EL (cell line): ENCODE measurements at places on chromosomes 2 and 18.
A peak's percentile ranks its signal among the peaks of the same experiment; 100 is the strongest.

DNA sequence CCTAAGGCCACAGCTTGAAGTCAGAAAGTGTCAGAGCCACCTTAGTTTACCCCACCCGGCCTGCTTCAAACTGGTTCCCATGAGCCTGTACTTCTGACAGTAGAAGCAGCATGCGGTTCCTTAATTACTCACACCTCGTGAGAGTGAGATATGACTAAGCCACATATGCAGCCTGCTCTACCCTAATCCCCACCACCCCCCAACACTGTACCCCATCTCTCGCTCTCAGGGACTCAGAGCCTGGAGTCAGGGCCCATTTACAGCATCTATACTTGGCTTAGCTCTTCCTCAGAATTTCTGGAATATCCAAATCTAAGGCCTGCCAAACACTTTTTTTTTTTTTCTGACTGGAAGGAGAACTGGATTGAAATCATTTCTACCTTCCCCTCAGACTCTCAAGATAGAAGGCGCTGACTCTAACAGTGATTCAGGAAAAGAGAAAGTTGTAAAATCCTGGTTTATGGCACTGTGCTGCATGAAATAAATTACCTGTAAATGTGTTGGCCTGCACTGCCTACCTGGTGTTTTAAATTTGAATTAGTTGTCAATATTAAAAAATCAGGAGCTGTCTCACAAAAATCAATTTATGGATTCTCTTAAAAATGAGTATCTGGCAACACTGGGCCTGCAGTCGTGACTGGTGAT lies 360.0 kb downstream of the RND3 start:
- no peak for DNase-seq

DNA sequence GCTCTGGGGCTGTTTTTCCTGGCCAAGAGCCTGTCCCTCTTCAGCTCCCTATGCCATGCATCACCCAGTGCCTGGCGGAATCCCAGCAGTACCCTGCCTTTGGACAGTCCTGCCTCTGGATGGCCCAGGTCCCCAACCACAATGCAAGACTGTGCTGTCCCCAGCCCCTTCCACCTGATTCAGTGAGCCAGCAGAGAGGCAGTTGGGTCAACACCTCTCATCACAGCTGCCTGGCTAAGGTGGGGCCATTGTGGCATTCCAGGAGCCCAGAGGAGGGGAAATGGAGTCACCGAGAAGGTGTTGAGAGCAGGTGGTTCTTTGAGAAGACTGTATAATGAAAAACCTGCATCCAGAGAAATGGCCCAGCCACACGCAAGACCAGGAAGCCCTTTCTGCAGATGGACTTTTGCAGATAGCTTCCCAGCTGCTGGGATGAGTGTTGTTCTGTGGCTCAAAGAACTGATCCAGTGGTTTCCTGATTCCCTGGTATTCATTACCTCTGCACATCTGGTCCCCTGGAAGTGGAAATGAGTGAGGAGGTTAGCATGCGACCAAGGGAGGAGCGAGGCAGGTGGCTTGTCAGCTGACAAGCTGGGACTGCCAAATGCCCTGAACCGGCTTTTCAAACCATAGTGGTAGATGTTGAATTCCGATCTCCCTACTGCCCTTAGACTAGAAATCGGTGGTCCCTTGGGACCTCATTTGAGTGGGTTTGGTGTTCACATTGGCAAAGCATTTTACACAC lies 1.7 kb upstream of the ASPRV1 start:
- no peak for DNase-seq

GRCh38 chr2:168039881-168040280 lies 207.5 kb downstream of the STK39 start:
- no peak for DNase-seq

- no peak for DNase-seq
Observed at GRCh38 chr2:211833582-211834279, 704.9 kb downstream of the ERBB4 start.

GRCh38 chr2:232204457-232204931 lies 174.1 kb upstream of the ALPP start:
- no peak for DNase-seq

- DNase-seq, result no peak
Observed at GRCh38 chr18:48913775-48914174, 37.0 kb downstream of the SMAD7 start.

DNA sequence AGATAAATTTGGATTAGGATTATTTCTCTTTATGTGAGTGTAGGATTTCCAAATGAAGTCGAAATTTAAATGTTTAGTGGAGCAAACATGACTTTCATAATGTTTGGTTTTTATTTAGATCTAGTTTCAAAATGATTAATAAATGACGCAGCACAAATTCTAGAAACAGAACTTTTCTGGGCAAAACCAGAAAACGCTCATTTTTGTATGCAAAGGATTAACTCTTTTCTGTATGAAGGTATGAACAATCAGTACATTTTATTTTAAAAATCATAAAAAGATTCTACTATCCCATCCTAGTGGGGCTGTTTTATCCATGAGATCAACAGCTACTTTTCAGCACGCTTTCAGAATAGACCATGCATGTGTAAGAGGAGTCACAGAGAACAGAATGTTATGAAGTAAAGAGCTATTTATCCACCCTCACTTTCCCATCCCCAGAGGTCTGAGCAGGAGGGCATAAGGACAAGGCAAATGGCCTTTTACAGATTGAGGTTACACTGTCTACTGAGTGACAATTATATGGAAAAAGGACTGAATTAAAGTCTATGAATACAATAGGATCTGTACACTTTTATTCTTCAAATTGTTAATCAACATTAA lies 270.8 kb downstream of the ZEB2 start:
- no peak for DNase-seq

GRCh38 chr2:238504181-238504931 lies 77.6 kb downstream of the ASB1 start:
- DNase-seq, result no peak

DNA sequence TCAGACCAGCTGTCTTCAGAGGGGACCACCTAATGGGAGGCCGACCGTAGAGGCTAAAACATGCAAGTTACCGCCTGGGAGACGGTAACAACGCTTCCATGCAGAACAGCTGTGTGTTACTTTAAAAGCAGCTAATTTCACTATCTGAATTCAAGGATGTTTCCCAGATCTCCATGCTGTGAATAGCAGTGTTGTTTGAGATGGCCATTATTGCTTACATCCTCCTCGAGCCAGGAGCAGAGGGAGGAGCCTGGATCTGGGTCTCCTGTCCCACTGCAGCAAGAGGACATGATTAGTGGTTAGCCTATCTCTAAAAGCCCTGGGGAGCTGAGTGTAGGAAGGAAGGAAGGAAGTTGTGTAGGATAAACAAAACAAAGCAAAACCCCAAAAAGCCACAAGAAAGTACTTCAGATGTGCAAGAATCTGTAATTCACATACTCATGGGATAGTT lies 50.9 kb downstream of the ACTR2 start:
- peak; percentile 32 for DNase-seq

- peak; percentile 98 for DNase-seq
Observed at GRCh38 chr2:172442072-172442895, 14.9 kb downstream of the ITGA6 start.

DNA sequence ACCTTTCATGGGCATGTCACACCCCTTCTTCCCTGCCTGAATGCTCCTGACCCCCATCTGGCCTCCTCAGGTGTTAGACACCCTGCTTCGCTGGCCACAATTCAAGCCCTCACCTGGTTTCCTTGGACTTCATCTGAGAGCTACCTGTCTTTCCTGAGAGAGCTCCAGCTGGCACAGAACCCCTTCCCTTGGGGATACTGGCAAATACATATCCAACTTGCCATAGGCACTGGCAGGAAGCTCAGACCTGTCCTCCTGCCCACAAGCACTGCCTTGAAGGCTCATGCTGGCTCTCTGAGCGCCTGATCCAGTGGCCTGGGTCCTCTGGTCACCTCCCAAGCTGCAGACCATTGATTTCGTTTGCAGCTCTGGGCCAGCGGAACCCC lies 74.1 kb upstream of the MAP4K3 start:
- DNase-seq, result no peak

DNA sequence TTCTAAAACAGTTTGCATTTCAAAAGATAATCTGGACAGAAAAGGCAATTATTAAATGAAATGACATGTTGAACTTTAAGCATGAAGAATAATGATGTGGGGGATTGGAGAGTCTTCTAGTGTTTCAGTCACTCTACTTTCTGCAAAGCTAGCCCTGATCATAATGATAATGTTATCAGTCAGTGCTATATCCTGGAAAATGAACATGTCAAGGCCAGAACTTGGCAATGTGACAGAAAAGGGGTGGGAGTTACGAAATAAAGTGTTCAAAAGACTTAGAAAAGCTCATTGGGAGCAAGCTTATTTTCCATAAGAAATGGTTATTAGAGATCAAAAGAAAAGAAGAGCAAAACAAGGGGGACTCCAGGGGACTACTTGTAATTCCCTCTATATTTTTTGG lies 288.5 kb upstream of the SLC8A1 start:
- no peak for DNase-seq

DNA sequence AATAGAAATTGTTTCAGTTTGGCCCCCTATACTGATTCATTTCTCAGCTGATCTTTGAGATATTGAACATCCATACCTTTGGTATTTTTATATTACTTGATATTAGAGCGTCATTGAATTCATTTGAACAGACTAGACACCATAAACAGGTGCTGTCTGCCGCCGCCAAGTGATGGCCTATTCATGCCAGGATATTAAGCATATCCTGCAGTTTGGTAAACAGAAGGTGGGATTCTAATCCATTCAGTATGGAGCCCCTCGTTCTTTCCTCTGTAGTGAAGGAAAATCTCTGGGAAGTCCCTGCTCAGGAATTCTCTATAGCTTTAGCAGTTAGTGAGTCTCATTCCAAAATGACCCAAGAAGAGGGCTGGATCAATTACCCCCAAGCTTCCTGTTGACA lies 23.0 kb upstream of the CD28 start:
- DNase-seq, result no peak

DNA sequence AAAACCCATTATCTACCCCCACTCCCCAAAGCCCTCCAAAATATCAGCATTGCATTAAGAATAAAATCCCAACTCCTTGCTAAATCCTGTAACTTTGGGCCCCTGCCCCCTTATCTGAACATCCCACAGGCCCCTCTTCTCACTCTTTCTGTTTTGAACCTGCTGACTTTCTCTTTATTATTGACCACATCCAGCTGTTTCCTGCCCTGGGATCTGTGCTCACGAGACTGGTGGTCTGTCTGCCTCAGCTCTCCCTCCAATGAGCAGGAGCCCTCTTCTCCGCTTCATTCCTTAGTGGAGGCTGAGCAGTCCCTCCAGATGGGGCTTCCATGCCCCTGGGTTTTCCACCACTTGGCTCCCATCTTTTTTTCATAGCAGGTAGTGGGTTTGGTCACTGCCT lies 116.9 kb downstream of the ACKR3 start:
- DNase-seq, result no peak

GRCh38 chr2:129754831-129755230 lies 224.6 kb upstream of the RAB6C start:
- DNase-seq, result no peak

DNA sequence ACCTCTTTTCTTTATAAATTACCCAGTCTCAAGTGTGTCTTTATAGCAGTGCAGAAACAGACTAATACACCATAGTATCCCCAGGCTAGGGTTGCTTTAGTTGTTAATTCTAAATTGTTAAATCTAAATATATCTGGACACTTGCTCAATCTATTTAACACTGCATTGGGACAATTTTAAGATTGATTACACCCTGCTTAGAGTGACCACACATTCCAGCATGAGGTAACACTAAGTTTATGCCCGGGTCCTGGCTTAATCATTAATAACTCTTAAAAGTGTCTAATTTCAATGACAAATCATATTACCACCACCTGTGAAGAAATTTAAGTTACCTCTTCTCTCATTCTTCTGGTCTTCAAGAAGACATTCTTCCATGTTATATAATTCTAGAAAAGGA lies 131.4 kb downstream of the ZNF385B start:
- DNase-seq, result no peak

DNA sequence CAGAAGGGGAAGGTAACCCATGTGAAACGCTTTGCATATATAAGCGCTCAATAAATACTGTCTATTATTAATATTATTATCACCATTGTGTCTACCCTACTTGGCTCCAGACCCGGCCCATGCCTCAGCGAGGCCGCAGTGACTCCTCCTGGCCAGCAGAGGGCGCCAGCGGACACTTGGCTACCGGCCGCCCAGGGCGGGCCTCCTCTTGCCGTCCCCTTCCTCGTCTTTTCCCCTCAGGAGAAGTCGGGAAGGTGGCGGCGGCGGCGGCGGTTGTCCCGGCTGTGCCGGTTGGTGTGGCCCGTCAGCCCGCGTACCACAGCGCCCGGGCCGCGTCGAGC lies at the start of gene AGFG1:
TSS of gene AGFG1 (plus strand) at position 233 of the 341 bp plus-strand sequence. CDS start 266 bp downstream, outside the sequence.
- DNase-seq, result peak; percentile 74

DNA sequence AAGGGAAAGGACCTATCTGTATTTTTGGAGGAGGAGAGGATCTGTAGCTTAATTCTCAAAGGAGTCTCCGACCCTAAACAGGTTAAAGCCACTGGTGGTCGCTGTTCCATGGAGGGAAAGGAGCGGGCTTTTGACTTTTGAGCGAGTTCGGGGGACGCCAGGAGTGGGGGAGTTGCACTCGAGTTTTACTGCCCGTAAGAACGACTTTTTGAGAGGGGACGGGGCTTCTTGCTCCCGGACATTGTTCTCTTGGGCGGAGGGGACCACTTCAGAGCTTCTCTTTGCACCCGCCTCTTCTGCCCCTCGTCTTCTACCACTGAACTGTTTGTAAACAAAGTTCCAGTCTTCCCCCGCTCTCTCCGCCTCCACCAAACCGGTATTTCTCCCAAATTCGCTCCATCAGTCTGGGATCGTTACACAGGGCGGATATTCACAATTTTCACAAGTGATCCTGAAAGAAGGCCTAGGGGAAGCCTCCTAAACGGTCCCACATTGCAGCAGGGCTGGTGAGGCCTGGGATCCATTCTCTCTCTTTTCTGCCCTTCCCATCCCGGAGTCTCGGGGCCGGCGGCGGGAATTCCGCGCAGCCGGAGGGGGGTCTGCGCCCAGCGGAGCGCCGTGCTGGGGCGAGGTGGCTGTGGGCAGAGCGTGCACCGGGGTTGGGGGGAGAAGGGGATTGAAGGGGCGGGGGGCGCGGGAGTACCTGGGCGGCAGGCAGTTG lies 6.6 kb downstream of the DLX2 start:
- DNase-seq, result peak; percentile 51

DNA sequence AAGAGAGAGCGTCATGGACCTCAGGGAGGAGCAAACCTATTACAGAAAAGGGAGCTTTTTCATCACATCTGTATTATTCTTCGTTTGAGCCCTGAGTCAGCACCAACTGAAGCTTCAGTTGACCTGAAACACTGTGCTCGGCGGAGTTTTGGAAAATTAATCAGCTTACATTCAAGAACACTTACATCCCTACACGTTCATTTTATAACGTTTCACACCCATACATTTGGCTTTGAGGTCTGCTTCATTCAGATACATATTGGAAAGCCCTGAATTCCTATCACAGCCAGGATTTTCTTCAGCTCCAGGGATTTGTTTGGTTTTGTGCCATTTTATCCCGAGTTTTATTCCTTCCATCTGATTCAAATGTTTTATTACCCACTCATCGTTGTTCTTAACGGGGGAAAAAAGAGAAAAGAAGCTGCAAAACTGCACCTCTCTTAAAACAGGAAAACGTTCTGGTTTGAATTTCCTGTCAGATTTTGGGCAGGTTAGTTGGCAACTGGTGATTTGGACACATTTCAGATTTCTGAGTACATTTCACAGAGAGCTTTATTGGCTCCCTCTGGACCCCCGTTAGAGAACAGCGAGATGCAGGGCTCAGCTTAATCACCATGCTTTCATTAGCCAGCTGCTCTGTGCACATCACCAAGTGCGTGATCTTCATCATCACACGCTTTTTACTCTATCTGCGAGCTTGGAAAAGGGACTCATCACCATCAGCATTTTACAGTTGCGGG lies 88.8 kb downstream of the CDC42EP3 start:
- no peak for DNase-seq
